ENCODE measurements at places on chromosomes 1 and 21. TPM values are rescaled to one million over a fixed set of nuclear protein-coding genes. Genes with fewer than 3 reads are reported as not detected.

TRABD2B gene
- total RNA-seq = 1.8 TPM

DNA sequence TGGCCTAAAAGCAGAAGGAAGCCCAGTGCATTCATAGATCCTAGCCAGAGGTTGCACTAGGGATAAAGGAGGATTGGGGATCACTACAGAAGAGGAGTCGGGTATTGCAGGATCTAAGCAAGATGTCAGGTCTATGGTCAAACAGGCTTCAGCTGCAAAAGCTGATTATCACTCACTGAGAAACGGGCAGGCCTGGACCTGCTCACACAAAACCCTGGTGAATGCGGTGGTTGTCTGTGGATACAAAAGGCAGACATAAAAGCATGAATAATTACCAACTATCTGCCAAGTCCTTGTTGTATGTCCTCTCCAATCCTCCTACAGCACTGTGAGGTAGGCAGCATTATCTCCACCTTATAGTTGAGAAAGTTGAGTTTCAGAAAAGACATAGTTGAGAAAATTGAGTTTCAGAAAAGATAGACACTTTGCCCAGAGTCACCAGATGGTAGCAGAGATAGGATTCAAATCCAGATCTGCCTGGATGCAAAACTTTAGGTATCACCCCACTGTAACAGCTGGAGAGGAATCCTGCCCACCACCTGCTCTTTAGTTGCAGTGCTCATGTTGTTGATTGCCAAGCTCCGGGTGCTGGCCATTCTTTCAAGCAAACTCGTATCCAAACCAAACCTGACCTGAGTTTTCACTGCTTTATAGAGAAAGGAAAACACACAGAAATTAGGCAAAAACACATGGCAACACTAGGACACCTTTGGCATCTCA, 49.6 kb upstream of the HOOK1 start:
- no peak for DNase-seq

- no peak for DNase-seq
Measured at GRCh38 chr21:36949171-36950141, 17.0 kb downstream of the HLCS start.

DNA sequence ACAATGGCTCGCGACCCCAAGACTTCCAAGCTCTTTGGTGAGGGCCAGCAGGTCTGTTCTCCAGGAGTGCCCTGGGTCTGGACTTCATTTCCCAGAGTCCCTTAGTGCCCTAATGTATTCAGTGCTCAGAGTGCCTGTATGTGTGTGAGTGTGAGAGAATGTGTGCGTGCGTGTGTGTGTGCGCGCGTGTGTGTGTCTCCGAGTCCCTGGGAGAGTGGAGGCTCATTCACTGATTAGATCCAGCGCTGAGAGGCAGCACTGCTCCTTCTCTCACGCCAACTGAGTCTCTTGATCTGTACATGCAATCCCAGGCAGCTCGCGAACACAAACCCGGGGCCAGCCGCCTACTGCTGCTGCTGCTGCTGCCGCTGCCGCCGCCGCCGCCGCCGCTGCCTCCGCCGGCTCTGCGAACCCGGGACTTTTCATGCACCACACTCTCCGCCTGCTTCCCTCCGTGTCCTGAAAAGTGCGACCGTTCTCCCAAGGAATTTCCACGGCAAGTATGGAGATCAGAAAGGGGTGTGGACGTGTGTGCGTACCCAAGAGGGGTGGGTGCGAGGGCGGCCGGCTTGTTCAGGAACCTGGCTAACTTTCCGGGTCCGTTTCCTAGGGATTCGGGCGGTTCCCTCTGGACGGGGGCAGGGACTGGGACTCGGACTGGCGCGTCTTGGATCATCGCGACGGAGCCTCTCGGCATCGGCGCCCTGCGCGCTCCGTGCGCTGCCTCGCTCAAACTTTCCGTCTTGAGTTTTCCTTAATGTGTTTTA, at the start of gene RNF220:
TSS of gene RNF220 (plus strand) at position 225 of the 767 bp plus-strand sequence.
- peak; percentile 64 for DNase-seq

RGL1 gene
- total RNA-seq = 37.6 TPM

DNA sequence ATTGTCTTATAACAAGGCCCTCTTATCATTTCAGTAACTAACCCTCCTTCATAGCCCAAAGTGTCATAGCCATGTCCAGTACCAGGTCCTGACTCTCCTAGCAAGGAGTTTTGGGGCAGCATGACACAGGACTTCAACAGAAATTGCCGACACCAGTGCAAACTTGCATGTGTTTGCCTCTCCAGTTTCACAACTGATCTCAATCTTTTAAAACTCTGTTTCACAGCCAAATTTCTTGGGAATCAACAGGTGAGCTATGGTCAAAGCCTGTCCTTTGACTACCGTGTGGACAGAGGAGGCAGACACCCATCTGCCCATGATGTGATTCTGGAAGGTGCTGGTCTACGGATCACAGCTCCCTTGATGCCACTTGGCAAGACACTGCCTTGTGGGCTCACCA, 36.8 kb downstream of the LAMC2 start:
- no peak for DNase-seq

BLACAT1 gene
- total RNA-seq = 1.0 TPM

- DNase-seq = no peak
Measured at GRCh38 chr1:205004351-205004750, 38.7 kb upstream of the CNTN2 start.

DNA sequence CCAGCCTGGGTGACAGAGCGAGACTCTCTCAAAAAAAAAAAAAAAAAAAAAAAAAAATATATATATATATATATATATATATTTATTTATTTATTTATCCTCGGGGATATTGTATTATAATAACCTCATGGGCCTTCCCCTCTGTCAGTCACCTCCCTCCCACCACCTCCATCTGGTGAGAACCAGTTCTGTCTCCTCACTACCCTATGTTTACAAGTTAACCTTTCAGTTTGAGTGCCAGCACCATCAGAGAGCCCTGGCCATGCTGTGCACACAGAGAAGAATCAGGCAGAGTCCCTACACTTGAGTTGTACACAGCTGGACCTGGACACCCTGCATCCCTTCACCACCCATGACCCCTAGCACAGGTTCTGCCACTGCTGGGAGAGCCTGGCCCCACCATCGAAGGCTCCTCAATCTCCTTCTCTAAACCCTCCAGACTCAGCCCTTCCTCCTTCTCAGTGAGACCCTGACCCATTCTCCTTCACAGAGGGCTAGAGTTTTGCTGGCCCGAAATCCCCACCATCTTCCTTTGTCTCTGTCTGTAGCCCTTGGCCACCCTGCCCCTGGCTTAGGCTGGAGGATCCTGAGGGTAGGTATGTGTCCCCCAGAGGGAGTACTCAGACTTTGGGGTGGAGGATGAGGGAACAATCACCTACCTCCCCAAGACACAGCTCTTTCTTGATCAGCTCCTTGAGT, 1.2 kb downstream of the S100A5 start:
- no peak for DNase-seq

GRCh38 chr1:118954301-118954905, 33.7 kb downstream of the TBX15 start:
- no peak for DNase-seq

DNA sequence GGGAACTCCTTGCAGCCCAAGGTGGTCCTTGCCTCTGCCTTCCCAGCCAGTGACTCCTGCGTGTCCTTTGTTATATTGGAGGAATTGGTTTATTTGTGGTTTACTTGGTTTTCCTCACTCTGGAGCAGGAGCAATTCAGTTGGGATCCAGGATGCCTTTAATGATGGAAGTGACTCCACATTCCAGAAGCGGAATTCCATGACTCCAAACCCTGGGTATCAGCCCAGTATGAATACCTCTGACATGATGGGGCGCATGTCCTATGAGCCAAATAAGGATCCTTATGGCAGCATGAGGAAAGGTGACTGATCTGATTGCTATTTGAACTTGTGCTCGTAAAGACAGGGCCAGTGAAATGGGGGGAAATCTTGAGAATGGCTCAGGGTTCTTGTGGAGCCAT, 15.1 kb upstream of the PIGV start:
- DNase-seq = no peak

Measured in lower lobe of right lung (tissue), 2 donors.